ENCODE measurements at places on chromosomes 12 and 14.

GRCh38 chr14:100891501-100892445 is 11.7 kb downstream of the RTL1 start:
- no peak for DNase-seq

DNA sequence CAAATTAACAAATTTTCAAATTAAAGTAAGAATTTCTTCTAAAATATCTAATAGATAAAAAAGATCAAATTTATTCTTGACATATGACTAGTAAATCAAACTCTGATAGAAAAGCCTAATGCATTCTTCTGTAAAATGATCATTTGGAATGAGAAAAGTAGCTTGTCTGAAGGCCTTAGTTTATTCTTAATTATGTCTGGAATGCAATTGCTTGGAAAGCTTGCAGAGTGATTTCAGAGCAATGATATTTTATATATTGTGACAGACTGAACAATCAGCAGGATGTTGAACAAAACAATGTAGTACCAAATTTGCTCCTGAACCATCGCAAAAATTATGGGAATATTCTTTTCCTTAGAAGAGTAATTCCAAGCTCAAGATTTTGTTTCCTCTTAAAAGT is 789.6 kb upstream of the NOVA1 start:
- DNase-seq: no peak

DNA sequence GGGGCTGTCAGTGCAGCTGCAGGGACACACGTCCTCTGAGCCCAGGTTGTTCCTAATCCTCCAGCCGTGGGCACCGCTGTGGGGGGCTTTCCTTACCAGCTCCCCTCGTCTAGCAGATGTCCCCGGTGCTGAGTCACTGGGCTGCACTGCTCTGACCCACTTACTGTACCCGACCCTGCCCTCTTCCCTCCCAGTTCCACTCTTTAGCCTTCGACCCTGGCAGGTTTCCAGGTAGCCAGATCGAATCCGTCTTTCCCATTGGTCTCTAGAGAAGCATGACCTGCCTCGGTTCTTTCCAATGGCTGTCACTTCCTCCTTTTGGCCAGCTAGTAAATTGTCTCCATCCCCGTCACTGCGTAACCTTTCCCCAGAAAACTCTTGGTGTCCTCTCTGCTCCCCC is 48.4 kb downstream of the ELK3 start:
- no peak for DNase-seq

DNA sequence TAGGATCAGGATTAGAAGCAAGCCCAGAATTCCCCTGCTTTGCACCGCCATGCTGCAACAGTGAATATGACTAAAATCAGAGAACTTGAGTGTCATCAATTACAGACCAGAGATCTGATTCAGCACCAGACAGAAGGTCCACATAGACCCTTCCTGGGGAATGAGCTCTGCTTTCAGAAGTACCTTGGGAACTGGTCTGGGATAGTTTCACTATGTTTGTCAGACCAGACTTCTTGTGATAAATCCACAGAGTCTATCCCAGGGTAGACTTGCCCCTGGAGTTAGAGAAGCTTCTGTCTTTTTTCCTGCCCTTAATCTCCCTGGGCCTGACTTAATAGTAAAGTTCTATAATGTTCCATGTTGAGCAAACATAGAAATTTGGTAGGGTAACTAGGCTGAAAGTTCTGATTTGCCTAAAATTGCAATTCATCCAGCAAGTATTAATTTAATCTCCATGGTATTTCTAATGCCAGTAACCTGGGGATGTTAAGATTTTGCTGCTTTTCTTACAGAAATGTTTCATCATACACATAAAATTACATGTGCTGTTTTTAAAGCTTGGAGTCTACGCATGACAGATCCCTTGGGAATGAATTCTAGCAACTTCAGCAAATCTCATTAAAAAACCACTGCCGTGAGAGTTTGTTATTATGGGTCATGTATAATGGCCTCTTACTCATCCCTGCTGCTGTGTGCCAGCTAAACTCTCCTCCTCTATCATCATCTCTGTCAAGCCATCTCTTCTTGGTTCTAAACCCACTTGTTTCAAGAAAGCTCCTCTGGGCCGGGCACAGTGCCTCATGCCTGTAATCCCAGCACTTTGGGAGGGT is 61.3 kb upstream of the METAP2 start:
- peak; percentile 66 for DNase-seq

DNA sequence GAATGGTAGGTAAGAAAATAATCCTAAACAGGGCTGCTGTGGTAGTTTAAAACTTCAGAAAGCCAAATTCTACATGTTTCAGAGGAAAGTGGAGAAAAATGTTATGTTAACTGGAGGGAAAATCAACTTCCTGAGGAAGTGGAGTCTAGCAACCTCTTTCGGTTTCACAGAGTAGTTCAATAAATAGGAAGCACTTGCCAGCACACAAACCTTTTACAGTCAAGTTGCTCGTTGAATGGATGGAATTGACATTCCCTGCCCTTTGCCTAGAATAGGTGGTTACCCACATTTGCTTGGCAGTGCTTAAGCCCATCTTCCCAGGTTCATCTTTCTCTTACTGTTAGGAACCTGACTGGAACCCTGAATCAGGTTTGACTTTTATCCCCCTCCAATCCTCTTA is 15.9 kb downstream of the ANKRD13A start:
- DNase-seq: no peak

DNA sequence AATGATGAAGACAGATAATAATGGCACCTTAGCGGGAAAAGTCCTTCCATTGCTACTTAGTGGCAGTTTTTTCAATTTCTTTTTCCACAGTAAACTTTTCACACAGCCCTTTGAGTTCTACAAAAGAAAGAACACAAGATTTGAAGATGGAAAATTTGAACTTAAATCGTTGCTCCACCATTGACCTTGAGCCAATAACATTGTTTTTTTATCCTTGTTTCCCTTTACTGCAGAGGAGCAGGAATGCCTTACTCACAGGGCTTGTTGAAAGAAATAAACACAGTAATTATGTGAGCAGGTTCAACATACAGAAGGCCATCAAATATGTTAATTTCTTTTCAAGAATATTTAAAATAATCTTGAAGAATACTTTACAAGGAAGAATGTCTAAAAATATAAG is 181.5 kb upstream of the KRR1 start:
- DNase-seq: no peak

DNA sequence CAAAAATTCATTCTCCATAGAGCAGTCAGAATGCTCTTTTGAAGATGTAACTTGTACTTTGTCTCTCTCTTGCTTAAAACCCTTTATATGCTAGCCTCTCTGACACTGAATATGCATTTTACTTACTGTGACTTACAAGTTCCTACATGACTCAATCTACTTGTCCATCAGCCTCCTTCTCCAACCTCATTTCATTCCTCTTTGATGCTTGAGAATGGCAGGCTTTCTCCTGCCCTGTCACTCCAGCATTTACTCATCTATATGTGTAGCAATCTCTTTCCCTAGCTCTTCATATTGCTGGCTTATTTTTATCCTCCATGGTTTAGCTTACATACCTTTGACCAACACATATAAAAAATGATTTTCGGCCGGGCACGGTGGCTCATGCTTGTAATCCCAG is 561.9 kb downstream of the CCER1 start:
- DNase-seq: no peak

DNA sequence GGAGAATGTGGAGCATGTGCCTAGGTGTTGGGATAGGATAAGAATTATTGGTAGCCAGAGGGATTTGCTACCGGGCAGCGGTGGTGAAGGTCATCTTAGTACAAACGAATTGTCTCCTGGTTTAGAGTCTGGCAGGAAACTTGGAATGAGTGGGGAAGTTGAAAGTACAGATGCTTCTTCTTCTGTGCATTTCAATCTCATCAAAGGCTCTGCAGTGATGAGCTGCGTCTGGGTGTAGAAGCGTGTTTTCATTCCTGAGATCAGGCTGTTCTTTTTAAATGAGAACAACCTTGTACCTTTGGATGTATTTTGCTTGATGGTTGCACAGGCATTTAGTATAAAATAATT is 2.1 kb downstream of the WNK1 start:
- no peak for DNase-seq

GRCh38 chr12:25269701-25270100 is 19.0 kb upstream of the KRAS start:
- DNase-seq: no peak

DNA sequence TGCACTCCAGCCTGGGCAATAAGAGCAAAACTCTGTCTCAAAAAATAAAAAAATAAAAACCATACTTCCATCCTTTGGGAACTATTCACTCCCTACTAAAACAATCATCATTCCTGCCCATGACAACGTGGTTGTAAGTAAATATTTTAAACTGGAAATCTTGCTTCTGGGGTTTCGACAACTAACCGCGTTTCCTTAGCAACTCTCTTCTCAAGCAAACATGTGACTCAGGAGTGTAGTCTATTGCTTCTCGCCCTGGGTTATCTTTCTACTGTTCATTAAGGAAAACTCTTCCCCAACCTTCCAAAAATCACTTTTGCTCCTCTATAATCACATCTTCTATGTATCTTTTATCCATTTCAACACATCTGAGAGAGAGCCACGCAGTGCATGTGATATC is 21.8 kb downstream of the APPL2 start:
- DNase-seq: no peak

DNA sequence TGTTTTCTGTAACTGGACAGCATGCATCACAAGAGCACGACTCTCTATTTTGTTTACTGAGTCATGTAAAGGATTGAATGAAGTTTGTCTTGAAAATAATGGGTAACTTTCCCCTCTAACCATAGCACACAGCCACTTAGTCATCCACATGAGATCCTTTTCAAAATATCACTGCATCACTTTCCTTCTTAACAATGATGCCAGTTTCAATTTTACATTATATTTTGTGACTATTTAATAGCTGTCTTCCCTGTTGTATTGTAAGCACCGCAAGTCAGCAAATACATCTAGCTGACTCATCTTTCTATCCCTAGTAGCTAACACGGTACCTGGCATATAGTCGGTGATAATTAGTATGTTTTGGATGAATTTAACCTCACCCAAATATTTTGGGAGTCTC is 83.3 kb upstream of the PPM1H start:
- peak; percentile 12 for DNase-seq

GRCh38 chr14:54455363-54455762 is 14.2 kb upstream of the CNIH1 start:
- DNase-seq: no peak

GRCh38 chr12:57754411-57755193 is at the start of gene MARCHF9:
Gene MARCHF9 (plus strand): TSS chr12:57755103. CDS start chr12:57755529, 426 bp downstream.
- DNase-seq: no peak

DNA sequence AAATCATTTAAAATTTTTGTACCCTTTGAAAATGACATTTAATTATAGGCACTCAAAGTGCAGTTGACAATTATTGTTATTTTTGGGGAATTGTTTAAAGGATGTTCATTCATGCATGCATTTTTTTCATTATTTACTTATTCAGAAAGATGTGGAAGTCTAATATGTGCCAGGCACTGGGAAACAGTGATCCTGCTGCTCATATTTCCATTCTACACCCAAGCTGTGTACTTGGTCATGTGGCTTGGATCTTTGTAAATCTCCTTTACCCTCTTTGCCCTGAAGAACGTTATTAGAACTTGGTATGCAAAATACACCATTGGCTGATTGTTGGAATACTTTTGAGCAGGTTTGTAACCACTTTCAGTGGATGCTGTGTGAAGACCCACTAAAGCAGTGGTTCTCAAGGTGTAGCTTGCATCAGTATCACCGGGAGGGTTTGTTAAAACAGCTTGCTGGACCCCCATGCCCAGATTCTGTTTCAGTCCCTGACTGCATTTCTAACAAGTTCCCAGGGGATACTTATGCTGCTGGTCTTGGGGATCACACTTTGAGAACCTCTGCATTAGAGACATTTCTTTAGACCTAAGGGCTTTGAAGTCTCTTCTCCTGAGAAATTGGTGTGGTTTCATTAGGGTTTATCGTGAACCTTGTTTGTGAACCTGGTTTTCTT is 47.5 kb downstream of the PRKCH start:
- DNase-seq: no peak

- DNase-seq: no peak
Observed at GRCh38 chr12:116066381-116067230, 210.9 kb downstream of the MED13L start.

DNA sequence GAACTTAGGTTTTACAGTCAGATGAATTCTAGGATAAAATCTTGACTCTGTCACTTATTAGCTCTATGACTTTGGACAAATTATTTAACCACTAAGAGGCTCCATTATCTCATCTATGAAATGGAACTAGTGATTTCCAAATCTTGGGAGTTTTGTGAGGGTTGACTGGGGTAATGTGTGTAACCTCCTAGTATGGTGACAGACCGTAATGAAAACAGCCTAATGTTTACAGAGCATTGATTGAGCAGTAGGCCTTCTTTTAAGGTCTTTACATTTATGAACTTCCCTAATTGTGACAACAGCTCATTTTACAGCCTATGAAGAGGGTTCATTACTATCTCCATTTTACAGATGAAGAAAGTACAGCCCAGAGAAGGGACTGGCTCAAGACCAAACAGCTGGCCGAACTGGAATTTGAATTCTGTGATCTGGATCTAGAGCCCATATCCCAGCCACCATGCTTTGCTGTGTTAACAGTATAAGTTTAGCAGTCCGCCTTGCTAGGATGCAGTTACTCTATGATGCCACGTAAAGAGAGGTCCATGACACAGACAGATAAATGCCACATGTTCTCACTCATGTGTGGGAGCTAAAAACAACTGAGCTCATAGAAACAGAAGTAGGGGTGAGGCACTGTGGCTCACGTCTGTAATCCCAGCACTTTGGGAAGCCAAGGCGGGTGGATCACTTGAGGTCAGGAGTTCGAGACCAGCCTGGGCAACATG is 9.1 kb upstream of the FBXL14 start:
- no peak for DNase-seq

DNA sequence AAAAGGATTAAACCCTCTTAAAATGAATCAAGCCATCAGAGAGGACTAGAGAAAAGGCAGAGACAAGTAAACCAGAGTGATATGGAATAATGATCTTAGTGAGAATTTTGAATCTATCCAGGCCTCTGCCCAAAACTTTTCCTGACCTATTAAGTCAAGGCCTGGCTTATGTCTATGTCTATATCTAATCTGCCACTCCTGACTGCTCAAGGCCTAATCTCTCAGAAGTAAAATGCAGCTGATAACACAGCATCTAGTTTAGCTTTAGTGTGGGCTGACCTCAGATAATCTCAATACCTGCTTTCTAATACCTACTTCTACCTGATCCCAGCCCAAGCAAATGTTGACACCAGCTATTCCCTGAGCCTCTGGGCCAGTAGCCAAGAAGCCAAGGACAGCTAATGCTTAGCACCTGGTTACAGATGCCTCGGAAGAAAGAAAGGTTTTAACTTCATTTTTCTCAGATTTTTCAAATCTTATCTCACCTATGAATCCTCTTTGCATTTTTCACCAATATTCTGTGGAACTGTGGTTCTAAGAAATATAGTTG is 1472.5 kb upstream of the SEL1L start:
- no peak for DNase-seq

- DNase-seq: no peak
Observed at GRCh38 chr12:78455991-78456390, 408.6 kb upstream of the SYT1 start.
